ENCODE measurements at places on chromosomes 4 and X. TPM values are rescaled to one million over a fixed set of nuclear protein-coding genes. Genes with fewer than 3 reads are reported as not detected.
A peak's percentile ranks its signal among the peaks of the same experiment; 100 is the strongest.

DNA sequence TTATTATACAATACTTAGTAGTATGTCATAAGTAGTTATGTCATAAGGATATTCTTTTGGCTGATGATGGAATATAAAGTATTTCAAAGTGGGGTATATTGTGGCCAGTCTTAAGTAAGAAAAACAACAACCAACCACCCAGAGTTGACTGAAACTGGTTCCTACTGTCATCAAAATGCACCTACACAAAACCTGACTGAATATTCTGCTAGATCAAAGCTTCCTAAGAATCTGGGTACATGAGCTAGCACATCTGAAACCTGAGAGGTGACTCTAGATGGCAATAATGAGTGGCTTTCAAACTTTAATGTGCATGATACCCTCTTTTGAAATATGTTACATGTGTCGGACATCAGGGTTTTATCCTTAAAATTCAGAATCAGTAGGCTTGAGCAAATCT lies 60.4 kb downstream of the REELD1 start:
- H3K4me3 ChIP-seq = no peak overlapping the region
- H3K4me1 ChIP-seq = no peaks in the 10 kb centered on the region
- no peak overlapping the region for H3K27ac ChIP-seq
- H3K27me3 ChIP-seq = no peaks in the 10 kb centered on the region
- H3K36me3 ChIP-seq = no peaks in the 10 kb centered on the region
- no peak for DNase-seq

The PLAC8 gene
- 336 TPM for total RNA-seq

DNA sequence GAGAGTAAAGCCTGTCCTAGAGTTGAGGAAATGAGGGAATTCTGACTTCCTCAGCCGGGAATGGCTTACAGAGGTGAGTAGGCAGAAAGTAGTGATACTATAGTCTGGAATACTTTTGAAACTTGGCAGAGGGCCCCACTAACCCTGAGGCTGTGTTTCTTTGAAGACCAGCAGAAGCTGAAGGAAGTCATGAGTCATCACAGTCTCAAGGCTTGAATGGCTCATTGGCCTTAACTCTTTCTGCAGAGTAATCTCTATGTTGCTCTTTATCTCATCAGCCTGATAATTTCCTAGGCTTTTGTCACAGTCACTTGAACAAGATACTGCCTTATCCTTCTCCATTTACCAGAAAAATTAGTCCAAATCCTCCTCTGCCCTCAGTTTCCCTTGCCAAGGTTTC lies 80.8 kb downstream of the ANKRD50 start:
- H3K27me3 ChIP-seq = no peaks in the 10 kb centered on the region
- no peaks in the 10 kb centered on the region for H3K36me3 ChIP-seq
- no peak overlapping the region for H3K4me3 ChIP-seq
- H3K27ac ChIP-seq = no peak overlapping the region

DNA sequence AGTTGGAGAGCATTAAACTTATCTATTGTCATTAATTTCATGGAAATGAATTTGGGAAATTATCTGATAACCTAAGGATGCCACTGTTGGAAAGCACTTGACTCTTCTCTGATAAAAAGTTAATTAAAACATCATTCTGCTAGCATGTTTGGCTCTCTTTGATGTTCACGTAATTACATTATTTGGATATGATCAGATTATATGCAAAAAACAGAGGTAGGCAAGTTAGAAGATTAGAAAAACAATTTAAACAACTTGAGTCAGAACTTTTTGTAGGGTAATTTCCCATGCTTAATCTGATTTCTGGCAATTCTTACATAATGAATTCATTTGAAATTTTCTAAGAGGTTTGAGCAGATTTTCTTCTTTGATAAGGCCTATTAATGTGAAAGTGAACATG lies 882.9 kb downstream of the TRAM1L1 start:
- no peaks in the 10 kb centered on the region for H3K36me3 ChIP-seq
- no peak for DNase-seq
- no peak overlapping the region for H3K27ac ChIP-seq
- H3K4me1 ChIP-seq = no peaks in the 10 kb centered on the region
- no peaks in the 10 kb centered on the region for H3K27me3 ChIP-seq

GRCh38 chr4:113106108-113106507 lies 56.7 kb downstream of the ANK2 start:
- no peak for DNase-seq
- H3K27ac ChIP-seq = no peak overlapping the region
- no peaks in the 10 kb centered on the region for H3K4me1 ChIP-seq
- H3K27me3 ChIP-seq = no peaks in the 10 kb centered on the region
- H3K36me3 ChIP-seq = no peaks in the 10 kb centered on the region

GRCh38 chrX:153460826-153461225 lies 9.6 kb downstream of the HAUS7 start:
- no peak overlapping the region for H3K4me3 ChIP-seq
- peaks cover 10% of the 10 kb centered on the region for H3K36me3 ChIP-seq
- H3K4me1 ChIP-seq = no peaks in the 10 kb centered on the region
- no peaks in the 10 kb centered on the region for H3K27me3 ChIP-seq

The DOK7 gene
- total RNA-seq = 2.5 TPM

DNA sequence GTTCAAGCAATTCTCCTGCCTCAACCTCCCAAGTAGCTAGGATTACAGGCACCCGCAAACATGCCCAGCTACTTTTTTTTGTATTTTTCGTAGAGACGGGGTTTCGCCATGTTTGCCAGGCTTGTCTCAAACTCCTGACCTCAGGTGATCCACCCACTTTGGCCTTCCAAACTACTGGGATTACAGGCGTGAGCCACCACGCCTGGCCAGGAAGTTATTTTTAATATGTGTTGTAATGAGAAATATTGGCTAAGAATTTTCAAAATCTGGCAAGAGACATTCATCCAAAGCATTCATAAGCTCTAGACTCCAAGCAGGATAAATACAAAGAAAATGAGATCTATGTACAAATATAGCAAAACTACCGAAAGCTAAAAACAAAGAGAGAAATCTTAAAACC lies 18.0 kb upstream of the METAP1 start:
- H3K36me3 ChIP-seq = no peaks in the 10 kb centered on the region
- DNase-seq = no peak
- H3K27ac ChIP-seq = no peak overlapping the region

- no peaks in the 10 kb centered on the region for H3K4me1 ChIP-seq
- no peaks in the 10 kb centered on the region for H3K27me3 ChIP-seq
- no peak overlapping the region for H3K27ac ChIP-seq
- H3K4me3 ChIP-seq = no peak overlapping the region
- peaks cover 41% of the 10 kb centered on the region for H3K36me3 ChIP-seq
Observed at GRCh38 chr4:150722908-150723362, 141.0 kb downstream of the MAB21L2 start.

The MAOB gene
- 0.79 TPM for total RNA-seq

DNA sequence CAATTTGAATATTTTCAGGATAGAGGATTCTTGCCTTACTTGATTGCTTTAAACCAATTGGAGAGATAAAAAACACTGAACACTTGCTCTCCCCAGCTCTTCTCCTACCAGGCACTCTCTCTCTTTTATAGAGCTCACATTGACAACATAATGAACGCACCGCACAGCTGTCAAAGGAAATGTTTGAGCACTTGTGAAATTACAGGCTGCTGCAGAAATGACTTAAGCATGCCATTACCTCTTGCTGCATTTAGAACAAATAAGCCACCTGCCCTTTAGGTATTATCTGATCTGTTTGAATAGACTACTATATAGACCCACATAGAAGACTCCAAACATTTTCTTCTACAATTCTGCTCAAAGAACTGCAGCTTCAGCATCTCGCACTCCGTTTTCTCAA lies 227.7 kb downstream of the C4orf33 start:
- no peak for DNase-seq
- no peaks in the 10 kb centered on the region for H3K27me3 ChIP-seq
- no peaks in the 10 kb centered on the region for H3K4me1 ChIP-seq
- H3K27ac ChIP-seq = no peak overlapping the region
- no peaks in the 10 kb centered on the region for H3K36me3 ChIP-seq

The FHL1 gene
- 55.1 TPM for total RNA-seq

- H3K27ac ChIP-seq = no peak overlapping the region
- H3K4me1 ChIP-seq = no peaks in the 10 kb centered on the region
- H3K4me3 ChIP-seq = no peak overlapping the region
- DNase-seq = no peak
Observed at GRCh38 chr4:25890571-25891485, 23.2 kb upstream of the SMIM20 start.

The GPC4 gene
- total RNA-seq = 7.7 TPM

The LGI2 gene
- 2.7 TPM for total RNA-seq

- H3K4me3 ChIP-seq = no peak overlapping the region
- H3K27ac ChIP-seq = no peak overlapping the region
- H3K36me3 ChIP-seq = peaks cover 7% of the 10 kb centered on the region
Observed at GRCh38 chrX:119880552-119881437, 9.2 kb downstream of the NDUFA1 start.

GRCh38 chr4:161167539-161167938 lies 996.3 kb downstream of the FSTL5 start:
- no peaks in the 10 kb centered on the region for H3K36me3 ChIP-seq
- H3K4me1 ChIP-seq = no peaks in the 10 kb centered on the region
- no peak overlapping the region for H3K4me3 ChIP-seq
- H3K27ac ChIP-seq = no peak overlapping the region
- H3K27me3 ChIP-seq = no peaks in the 10 kb centered on the region

The CXorf49 gene
- not detected for total RNA-seq

DNA sequence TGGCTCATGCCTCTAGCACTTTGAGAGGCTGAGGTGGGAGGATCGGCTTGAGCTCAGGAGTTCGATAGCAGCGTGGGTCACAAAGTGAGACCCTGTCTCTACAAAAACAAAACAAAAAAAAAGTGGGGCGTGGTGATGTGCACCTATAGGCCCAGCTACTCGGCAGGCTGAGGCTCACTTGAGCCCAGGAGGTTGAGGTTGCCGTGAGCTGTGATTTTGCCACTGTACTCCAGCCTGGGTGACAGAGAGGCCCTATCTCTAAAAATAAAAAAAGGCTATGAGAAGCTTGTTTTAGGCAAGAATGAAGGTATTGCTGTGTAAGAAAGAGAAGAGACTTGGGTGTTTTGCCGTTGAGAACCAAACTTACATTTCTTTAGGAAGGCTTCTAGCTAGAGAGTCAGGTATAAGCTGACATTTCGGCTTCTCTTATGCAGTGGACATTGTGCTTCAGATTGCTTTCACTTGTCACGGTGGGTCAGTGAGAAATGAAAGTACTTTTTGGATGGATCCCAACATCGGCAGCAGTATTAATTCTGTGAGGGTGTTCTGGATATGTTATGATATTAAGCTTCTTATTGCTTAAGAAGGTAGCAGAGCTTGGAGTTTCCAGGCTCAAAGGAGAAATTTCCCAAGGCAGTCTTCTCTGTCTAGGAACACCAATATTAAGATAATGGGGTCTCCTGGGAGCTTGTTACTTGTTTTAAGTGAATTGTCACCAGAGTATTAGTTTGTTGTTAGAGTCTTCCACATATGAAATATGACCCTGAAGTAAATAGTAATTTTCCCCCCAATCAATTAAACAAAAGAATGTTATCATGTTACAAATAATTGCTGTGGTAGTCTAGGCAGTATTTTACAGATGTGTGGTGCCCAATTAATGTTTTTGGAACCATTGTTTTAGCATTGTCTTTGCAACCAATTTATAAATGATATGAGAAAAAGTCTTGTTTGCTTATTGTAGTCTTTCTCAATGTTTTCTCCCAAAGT lies 17.6 kb downstream of the TMEM131L start:
- peak overlapping the region; percentile 76 for H3K27ac ChIP-seq
- H3K27me3 ChIP-seq = no peaks in the 10 kb centered on the region
- H3K36me3 ChIP-seq = no peaks in the 10 kb centered on the region
- no peak for DNase-seq
- H3K4me3 ChIP-seq = peak overlapping the region; percentile 41
- H3K4me1 ChIP-seq = peaks cover 99% of the 10 kb centered on the region

DNA sequence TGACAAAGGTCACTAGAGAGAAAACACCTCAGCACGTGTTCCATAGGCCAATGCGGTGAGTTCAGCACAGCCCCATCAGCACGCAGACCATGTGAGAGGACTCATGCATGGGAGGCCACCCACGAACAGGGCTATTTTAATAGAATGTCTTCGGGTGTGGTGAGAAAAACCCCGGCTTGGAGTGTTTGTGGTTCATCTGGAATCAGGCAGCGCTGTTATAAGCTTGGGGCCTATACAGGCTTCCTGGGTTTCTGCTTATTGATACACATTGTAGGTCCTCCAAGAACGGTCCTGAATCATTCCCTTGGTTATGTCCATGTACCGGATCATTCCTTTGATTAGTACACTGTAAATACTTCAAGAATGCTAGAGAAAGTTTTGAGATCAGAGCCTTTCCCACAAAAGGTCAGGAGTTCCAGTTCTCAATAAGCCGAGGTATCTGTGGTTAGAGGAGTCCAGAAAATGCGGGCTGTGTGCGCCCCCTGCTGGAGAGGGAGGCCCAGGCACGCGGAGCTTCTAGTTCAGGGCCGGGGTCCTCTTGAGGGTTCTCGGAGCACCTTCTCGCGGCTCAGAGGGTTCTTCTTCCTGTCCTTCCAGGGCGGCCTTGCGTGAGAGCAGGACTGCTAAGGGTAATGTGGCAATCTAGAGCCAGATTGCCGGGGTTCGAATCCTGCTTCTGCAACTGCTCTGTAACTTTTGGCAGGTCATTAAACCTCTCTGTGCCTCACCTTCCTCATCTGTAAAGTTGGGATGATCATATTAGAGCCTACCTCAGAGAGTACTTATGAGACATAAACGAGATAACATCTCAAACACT lies 51.8 kb downstream of the TLR10 start:
- H3K4me1 ChIP-seq = peaks cover 10% of the 10 kb centered on the region
- peak overlapping the region; percentile 22 for H3K27ac ChIP-seq
- no peak overlapping the region for H3K4me3 ChIP-seq
- peak; percentile 95 for DNase-seq
- no peaks in the 10 kb centered on the region for H3K27me3 ChIP-seq

DNA sequence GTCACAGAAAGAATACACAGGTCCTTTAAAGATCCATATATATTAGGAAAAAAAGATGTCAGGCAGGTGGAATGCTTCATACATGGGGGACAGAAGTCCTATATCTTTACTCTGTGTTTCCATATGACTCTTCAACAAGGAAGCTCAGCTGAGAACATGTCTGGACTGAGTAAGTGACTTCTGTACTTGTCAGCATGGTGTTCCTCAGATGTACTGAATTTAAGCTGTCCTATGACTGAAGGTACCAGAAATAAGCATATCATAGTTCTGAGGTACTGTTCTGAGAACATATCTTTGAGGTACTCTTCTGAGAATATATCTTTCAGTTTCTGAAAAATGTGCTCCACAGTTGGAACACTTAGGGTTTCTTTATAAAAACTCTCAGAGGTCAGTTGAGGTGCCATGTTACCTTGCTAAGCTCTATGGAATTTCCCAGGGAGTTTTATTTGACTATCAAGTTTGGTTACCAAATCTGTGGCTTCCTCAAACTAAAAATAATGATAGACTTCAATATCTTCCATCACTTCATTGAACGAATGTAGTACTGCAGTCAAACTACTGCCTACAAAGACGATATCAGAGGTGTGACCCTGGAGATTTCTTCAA lies 597.2 kb upstream of the GNPDA2 start:
- H3K27ac ChIP-seq = no peak overlapping the region
- no peaks in the 10 kb centered on the region for H3K4me1 ChIP-seq
- H3K36me3 ChIP-seq = no peaks in the 10 kb centered on the region

DNA sequence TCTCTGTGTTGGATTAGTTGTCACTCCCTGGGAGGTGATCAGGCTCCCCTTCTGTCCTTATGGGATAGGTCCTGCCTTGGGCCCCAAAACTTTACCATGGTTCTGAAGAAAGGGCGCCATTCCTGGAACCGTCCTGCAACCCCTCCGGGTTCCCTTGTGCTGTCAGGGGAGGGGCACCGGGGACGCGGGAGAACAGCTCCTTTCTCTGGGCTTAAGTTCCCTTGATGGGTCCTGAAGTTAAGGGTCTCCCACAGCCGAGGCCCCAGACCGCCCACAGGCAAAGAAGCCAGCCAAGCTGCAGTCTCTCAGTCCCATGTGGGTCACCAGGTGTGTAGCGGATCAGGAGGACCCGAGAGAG lies 44.8 kb downstream of the UGT2A3 start:
- H3K27me3 ChIP-seq = no peaks in the 10 kb centered on the region
- no peak overlapping the region for H3K4me3 ChIP-seq
- no peaks in the 10 kb centered on the region for H3K4me1 ChIP-seq
- no peaks in the 10 kb centered on the region for H3K36me3 ChIP-seq
